ENCODE measurements at places on chromosomes 7 and 10.

GRCh38 chr7:112665709-112666108 is 124.5 kb downstream of the TMEM168 start:
- DNase-seq = no peak
- H3K27me3 ChIP-seq = peaks cover 3% of the 10 kb centered on the region
- H3K4me1 ChIP-seq = no peaks in the 10 kb centered on the region
- no peak overlapping the region for H3K27ac ChIP-seq
- H3K4me3 ChIP-seq = no peak overlapping the region

DNA sequence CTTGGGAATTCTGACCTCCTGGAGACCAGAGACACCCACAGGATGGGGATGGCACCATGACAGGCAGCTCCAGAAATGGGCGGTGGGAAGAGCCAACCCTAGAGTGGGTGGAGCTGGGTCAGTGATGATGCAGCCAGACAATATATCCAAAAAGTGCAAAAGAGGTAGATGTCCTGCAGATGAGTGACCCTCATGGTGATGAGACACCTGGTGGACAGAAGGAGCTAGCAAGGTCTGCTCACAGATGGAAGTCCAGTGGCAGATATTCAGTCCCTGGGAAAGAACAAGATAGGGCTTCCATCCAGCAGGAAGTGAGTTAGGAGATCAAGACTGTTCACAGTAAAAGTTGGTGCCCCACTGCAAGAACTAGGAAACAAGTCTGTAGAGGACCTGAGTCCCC is 19.2 kb upstream of the GRB10 start:
- peaks cover 10% of the 10 kb centered on the region for H3K4me1 ChIP-seq
- peaks cover 6% of the 10 kb centered on the region for H3K27me3 ChIP-seq
- no peaks in the 10 kb centered on the region for H3K36me3 ChIP-seq
- H3K4me3 ChIP-seq = no peak overlapping the region

DNA sequence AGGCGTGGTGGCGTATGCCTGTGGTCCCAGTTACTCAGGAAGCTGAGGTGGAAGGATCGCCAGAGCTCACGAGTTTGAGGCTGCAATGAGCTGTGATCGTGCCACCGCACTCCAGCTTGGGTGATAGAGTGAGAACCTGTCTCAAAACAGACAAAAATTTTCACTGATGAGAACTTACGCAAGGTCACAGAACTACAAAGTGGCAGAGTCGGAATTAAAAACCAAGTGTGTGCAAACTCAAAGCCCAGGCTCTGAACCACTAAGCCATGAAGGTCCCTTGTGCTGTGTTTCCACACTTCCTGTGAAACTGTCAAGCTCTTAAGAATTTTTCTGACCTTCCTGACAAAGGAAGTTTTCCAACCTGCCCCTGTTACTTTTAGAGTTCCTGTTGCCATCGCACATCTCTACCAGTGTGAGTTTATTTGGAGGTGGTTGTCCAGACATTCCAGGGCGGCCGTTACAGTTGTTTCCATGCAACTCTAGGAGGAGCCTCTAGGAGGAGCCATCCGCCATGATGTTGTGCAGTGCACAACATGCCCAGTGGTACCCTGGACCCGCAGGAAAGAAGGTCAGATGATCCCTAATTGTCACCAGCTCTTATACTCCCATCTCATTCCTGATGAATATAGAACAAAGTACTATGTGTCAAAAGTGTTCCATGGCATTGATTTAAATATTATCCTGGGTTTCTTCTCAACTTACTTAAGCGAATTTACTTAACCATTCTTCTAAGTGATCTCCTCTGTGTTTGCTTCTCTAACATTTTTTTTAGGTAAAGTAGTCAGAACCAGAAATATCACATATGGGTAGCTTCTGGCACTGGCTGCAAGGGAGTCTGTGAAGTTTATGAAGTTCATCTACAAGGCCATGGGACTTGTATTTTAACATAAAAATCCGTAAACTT is 49.0 kb upstream of the LYZL1 start:
- H3K4me3 ChIP-seq = no peak overlapping the region
- peak; percentile 3 for DNase-seq
- H3K36me3 ChIP-seq = no peaks in the 10 kb centered on the region
- H3K4me1 ChIP-seq = no peaks in the 10 kb centered on the region
- H3K27ac ChIP-seq = no peak overlapping the region
- peaks cover 9% of the 10 kb centered on the region for H3K27me3 ChIP-seq

GRCh38 chr10:13593535-13593934 is 6.8 kb downstream of the PRPF18 start:
- no peak overlapping the region for H3K27ac ChIP-seq
- no peaks in the 10 kb centered on the region for H3K27me3 ChIP-seq
- peaks cover 9% of the 10 kb centered on the region for H3K36me3 ChIP-seq
- peaks cover 10% of the 10 kb centered on the region for H3K4me1 ChIP-seq
- H3K4me3 ChIP-seq = no peak overlapping the region

DNA sequence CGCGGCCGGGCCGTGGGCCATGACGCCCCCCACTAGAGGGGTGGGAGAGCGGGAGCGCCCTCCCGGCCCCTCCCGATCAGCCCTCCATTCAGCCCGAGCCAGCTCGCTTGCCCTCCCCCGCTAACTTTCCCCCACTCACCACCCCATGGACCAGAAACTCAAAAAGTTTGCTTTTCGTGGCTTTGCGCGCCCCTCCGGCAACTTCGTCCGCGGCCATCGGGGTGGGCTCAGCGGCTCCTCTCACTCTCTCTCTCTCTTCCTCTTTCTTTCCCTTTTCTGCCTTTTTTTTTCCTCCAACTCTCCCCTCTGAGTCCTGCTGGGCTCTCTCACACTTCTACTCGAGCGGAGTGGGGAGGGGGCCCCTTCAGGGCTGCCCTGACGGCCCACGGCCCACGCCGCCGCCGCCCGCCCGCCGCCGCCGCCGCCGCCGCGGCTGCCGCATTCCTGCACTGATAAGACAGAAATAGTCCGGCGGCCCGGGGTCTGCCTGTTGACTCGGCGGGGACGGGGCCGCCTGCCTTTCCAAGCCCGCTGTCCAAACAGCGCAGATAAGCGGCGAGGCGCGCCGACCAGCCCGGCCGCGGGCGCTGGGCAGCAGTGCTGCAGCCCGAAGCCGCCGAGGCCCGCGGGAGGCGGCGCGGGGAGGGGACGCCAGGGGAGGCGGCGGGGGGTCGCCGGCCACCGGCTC is at the start of gene SMARCD3:
SMARCD3 (minus strand) TSS at position 349 of the 688 bp plus-strand sequence; CDS start at position 217, 132 bp downstream.
- peaks cover 48% of the 10 kb centered on the region for H3K27me3 ChIP-seq
- no peaks in the 10 kb centered on the region for H3K36me3 ChIP-seq
- no peak within 1 kb of the TSS for H3K27ac ChIP-seq
- DNase-seq = no peak

GRCh38 chr7:141838581-141838980 is 2.7 kb downstream of the PRSS37 start:
- H3K27ac ChIP-seq = no peak overlapping the region
- H3K4me1 ChIP-seq = no peaks in the 10 kb centered on the region
- DNase-seq = no peak
- H3K4me3 ChIP-seq = no peak overlapping the region
- H3K27me3 ChIP-seq = no peaks in the 10 kb centered on the region

DNA sequence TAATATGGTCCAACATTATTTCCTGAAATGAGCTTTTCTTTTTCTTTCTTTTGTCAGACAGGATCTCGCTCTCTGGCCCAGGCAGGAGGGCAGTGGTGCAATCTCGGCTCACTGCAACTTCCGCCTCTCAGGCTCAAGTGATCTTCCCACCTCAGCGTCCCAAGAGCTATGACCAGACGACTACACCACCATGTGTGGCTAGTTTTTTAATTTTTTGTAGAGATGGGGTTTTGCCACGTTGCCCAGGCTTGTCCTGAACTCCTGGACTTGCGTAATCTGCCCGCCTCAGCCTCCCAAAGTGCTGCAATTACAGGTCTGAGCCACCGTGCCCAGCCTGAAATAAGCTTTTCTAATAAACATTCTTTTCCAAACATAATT is 48.6 kb downstream of the CUL2 start:
- H3K36me3 ChIP-seq = peaks cover 39% of the 10 kb centered on the region
- no peak overlapping the region for H3K4me3 ChIP-seq
- no peak for DNase-seq
- no peaks in the 10 kb centered on the region for H3K27me3 ChIP-seq
- no peak overlapping the region for H3K27ac ChIP-seq
- no peaks in the 10 kb centered on the region for H3K4me1 ChIP-seq

GRCh38 chr10:21173802-21174714 is 276.9 kb upstream of the NEBL start:
- H3K36me3 ChIP-seq = no peaks in the 10 kb centered on the region
- peaks cover 8% of the 10 kb centered on the region for H3K4me1 ChIP-seq
- H3K4me3 ChIP-seq = peak overlapping the region; percentile 70

DNA sequence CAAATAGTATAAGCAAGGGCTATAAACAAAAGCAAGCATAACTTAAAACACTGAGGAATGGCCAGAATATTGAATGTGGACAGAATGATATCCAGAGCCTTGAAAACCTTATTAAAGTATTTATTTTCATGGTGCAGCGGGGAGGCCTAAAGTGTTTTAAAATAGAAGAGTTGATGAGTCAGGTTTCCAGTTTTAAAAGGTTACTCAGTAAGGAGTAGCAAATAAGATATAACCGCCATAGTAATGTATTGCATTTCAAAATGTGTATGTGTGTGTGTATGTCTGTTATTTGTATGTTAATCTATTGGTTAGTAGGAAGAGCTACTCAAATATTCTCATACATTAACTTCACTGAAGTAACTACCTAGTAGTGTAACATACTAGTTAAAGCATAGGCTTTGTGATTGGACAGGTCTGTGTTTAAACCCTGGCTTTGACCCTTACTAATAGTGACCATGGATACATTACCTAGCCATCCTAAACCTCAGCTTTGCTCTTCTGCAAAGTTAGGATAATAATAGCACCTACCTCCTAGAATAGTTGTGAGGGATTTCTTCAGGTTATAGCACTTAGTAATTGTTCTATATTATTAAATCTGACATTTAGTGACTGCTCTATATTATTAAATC is 16.9 kb downstream of the CUTC start:
- H3K4me3 ChIP-seq = no peak overlapping the region
- H3K27me3 ChIP-seq = no peaks in the 10 kb centered on the region
- peaks cover 58% of the 10 kb centered on the region for H3K36me3 ChIP-seq
- no peak overlapping the region for H3K27ac ChIP-seq
- no peak for DNase-seq

DNA sequence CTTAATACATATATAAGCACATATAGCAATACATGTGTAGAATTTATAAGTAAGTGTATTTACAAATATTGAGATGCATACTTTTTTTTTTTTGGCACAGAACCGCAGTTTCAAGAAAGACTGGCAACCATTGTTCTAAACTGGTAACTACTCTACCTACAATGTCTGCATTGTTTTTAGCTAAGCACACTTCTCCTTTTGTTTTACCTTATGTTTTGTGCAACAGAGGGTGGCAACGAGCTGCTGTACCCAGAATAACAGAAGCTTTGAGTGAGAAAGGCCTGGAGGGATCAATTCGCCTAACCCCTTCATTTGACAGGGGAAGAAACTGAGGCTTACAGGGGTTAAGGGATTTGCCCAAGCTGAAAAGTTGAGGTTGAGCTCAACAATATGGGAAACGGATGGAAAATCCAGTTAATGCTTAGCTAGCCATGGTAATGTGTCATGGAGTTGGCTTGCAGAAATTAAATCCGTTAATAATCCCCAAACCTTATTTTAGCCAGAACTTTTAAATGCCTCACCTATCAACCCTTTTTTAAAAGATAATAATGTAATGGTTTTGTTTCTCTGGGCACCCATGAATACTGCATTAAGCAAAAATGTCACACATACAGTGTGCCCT is 25.5 kb downstream of the FZD1 start:
- peaks cover 5% of the 10 kb centered on the region for H3K27me3 ChIP-seq
- H3K27ac ChIP-seq = no peak overlapping the region
- H3K4me3 ChIP-seq = no peak overlapping the region
- no peaks in the 10 kb centered on the region for H3K36me3 ChIP-seq

DNA sequence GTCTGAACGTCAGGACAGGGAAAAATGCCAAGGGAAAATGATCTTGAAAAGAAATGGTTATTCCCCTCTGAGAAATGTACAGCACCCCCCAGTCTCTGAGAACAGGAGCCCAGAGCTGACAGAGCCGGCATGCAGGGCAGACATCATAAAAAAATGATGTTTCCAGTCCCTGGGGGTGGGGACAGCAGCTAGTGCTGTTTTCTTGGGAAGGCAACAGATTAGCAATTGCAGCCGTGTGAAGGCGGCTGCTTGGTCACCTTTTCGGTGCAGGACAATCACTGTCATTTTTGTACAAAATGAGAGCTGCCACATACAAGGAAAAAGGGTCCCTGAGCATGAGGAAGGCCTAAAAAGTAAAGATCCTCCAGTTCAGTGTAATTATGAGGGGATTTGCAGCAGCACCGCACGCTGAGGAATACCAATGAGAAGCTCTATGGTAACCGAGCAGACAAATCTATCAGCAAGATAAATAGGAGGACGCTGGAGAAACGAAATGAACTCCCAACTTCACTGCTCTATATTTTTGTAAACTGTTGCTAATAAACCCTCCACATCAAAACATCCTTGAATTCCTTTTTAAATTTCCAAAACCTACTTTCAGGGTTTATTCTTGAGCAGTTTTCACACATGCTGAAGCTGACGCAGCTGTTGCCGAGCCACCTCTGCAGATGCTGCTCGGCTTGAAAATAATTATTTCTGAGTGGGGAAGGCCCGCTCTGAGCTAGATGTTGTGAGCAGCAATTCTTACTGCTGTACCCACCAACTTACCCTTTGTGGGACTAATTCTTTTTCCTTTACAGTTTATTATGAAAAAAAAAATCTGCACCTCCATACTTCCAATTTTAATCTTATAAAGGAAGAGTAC is 98.2 kb upstream of the NEBL start:
- no peak overlapping the region for H3K27ac ChIP-seq
- no peaks in the 10 kb centered on the region for H3K4me1 ChIP-seq
- H3K27me3 ChIP-seq = no peaks in the 10 kb centered on the region
- no peak overlapping the region for H3K4me3 ChIP-seq
- DNase-seq = no peak
- H3K36me3 ChIP-seq = no peaks in the 10 kb centered on the region

DNA sequence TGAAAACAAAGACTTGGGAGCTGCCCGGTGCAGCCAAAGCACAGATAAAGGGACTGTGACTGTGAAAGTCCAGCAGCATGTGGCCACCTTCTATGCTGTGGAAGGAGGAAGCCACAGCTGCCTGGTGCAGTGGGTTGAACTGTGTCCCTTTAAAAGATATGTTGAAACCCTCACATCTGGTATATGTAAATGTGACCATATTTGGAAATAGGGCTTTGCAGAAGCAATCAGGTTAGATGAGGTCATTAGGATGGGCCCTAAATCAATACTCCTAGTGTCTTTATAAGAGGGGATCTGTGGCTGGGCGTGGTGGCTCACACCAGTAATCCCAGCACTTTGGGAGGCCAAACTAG is 136.9 kb downstream of the GLI3 start:
- no peak overlapping the region for H3K27ac ChIP-seq
- no peaks in the 10 kb centered on the region for H3K36me3 ChIP-seq
- H3K27me3 ChIP-seq = peaks cover 3% of the 10 kb centered on the region
- no peak overlapping the region for H3K4me3 ChIP-seq

- H3K36me3 ChIP-seq = no peaks in the 10 kb centered on the region
- no peak overlapping the region for H3K4me3 ChIP-seq
- H3K4me1 ChIP-seq = no peaks in the 10 kb centered on the region
- no peak overlapping the region for H3K27ac ChIP-seq
Observed at GRCh38 chr7:35520810-35521625, 173.9 kb downstream of the HERPUD2 start.

GRCh38 chr7:107939573-107940489 is 48.8 kb downstream of the DLD start:
- H3K4me1 ChIP-seq = no peaks in the 10 kb centered on the region
- H3K27me3 ChIP-seq = no peaks in the 10 kb centered on the region

Data from activated naive CD8-positive, alpha-beta T cell treated with anti-CD3 and anti-CD28 coated beads, Interleukin-2, amount 50 U/mL, for 24 hours (primary cell).